ENCODE measurements at places on chromosomes 1 and 21. TPM values are rescaled to one million over a fixed set of nuclear protein-coding genes. Genes with fewer than 3 reads are reported as not detected.

DNA sequence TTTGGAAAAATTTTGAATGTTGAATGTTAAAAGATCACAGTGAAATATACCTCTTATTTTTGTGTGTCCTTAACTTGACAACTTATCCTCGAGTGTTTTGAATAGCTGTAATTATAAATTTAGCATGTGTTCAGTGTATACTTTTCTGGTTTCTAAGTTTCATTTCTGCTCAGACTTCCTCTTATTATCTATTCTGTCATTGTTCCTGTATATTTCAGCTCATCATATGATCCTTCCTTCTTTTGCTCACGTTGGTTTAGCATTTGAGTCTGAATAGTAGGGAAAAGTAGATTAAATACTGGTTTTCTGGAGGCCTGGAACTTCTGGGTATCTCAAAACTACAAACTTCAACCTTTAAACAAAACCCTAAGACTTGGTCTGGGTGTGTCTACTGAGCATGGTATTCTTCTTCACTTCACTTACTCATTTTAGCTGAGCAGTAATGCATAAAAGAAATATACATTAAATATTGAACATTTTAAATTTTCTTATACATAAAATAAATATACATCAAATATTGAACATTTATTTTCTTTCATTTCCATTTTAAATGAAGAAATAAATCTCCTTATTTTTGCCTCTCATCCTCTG lies 3.3 kb upstream of the ATP6V1G3 start:
- DNase-seq = no peak

DNA sequence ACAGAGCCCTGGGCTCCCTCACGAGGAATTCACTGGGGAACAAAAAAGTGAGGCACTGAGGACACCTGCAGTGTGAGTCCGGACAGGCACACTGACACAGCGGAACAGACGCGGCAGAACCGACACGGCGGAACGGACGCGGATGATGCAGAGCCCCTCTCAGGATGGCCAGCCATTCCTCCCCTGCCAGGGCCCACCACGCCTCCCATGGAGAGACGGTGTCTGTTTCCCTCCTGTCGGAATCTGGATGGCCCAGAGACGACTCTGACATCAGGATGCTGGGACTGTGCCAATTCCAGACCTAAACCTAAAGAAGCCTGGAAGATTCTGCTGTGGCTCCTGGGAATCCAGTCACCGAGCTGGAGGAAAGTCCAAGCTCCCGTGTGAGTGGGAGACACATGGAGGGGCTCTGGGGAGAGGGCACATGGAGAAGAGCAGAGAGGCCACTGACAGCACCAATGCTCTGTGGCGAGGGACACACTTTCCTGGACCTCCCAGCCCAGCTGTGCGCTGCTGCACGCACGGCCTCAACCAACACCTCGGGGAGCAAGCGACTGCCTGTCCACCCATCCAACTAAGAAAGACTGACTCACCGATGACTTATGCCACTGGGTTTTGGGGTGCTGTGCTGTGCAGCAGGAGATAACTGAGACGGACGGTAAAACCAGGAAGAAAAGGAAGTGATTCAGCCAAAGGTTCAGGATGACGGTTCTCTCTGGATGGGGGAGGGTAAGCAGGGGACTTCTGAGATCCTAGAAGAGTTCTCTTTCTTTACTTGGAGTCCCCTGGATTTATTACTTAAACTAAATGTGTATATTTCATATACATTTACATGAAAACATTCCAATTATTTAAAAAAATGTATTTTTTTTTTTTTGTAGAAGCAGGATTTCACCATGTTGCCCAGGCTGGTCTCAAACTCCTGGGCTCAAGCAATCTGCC lies 23.3 kb downstream of the ZBTB17 start:
- DNase-seq = no peak

DNA sequence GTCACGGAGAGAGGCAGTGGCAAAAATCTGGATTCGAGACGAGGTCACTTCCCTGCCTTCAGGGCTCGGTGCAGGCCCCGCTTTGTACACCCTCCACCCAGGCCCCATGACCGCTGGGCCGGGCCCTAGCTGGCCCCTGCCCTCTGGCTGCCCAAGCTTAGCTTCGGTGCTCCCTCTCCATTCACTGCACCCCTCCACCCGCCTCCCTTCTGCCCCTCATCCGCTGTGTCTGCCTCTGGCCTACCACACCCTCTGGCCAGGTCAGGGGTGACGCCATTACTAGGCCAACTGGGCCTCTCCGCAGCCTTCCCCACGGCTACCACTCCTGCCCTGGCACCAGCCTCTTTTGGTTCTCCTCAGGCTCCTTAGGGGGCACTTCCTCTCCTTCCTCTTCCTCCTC lies 528 bp upstream of the CD164L2 start:
- no peak for DNase-seq

- DNase-seq = no peak
Measured at GRCh38 chr1:151988405-151988923, 5.2 kb downstream of the S100A10 start.

DNA sequence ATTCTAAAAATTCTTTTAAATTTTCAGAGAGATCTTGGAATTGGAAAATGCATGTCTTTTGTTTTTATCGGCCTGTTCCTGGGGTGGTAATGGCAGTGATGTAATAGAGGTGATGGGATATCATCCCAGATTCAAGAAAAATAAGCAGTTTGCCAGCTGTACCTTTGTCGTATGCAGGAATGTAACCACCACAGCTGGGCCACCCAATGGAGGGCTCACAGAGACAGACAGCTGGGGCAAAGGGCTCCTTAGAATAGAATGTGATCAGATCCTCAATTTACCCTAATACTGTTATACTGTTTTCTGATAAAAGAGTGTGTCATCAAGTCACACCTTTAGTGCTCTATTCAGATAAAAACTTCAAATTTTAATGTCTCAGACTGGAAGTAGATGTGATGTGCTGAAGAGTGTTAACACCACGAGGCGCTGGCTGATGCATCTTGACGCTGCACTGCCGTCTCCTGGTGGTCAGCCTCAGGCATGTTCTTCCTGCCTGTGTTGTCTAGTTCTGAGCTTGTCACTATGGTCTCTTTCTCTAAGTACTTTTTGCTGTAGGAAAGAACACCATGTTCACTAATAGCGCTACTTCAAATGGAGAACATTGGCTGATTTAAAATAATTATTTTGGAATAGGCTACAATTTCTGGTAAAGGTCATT lies 78.8 kb downstream of the C1orf21 start:
- no peak for DNase-seq

GRCh38 chr1:942864-943533 lies 16.1 kb downstream of the NOC2L start:
- DNase-seq = no peak

- DNase-seq = no peak
Measured at GRCh38 chr1:207393610-207394009, 60.5 kb upstream of the CR2 start.

DNA sequence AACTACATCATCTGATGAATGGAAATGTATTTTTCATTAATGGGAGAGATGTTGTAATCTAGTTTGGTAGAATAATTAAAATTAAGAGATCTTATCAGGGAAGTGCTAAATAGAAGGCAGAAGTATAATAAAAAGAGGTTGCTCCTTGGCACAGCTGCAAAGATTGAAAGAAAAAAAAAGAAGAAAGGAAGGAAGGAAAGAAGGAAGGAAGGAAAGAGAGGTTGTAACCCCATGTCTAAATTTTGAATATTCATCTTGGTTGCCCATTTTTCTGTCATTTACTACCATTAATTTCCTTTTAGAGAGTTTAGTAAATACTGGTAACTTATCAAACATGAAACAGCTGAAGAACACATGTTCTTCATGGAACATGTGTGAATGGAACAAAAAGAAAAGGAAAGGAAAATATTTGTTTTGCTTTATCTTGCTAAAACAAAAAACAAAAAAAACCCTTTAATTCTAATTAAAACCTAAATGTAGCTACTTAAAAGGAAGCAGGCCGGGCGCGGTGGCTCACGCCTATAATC lies 10.5 kb upstream of the MDM4 start:
- no peak for DNase-seq

BTBD19 gene
- polyA plus RNA-seq = 6.8 TPM

FAF1 gene
- polyA plus RNA-seq = 69.2 TPM

NME7 gene
- 125 TPM for polyA plus RNA-seq

Data from right renal cortex interstitium (tissue), 3 donors.